ENCODE measurements at places on chromosomes 3 and 15.

GRCh38 chr3:116770815-116771450, 61.4 kb downstream of the TUSC7 start:
- peak; percentile 83 for DNase-seq

GRCh38 chr3:140277886-140278285, 342.9 kb downstream of the CLSTN2 start:
- DNase-seq = no peak

- DNase-seq = no peak
These were observed 616.0 kb upstream of the NAALADL2 start for GRCh38 chr3:174243171-174243570.

- DNase-seq = no peak
These were observed 65.2 kb upstream of the TNIK start for GRCh38 chr3:171525437-171525836.

- no peak for DNase-seq
These were observed 40.7 kb downstream of the SNRK start for GRCh38 chr3:43326891-43327581.

DNA sequence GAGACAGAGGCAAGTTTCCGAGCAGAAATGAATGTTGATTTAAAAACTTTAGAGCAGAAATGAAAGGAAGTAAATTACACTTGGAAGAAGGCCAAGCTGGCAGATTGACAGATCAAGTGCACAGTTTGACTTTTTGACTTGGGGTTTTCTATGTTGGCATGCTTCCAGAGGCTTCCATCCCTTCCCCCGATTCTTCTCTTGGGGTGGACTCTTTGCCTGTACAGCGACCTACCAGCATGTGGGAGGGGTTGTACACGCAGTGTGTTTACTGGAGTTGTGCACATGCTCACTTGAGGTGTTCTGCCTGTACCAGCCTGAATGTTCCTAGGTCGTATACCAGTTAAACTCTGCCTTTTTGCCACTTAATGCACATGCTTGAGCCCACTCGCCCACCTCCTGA, 701.5 kb upstream of the GBE1 start:
- no peak for DNase-seq

DNA sequence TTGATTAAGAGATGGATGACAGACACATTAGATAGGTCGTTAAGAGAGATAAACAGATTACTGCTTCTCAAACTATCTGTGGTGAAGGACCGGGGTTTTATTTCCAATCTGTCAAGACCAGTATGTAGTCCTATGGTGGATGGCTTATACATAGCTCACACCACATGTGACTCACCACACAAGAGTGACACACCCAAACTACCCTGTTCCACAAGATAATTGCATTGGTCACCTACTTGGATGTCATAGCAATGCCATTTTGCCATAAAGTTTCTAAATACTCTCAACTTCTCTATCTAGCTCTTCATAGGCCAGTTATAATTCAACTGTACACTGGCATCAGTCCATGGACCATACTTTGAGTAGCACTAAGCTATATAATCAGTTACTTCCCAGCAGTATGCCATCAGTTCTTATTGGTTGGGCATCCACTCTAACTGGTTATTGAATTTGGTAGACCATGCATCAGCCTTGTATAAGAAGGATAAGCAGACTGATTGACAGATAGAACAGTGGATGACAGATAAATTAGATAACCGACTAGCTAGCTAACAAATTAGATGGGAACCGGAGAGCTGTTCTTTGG, 11.6 kb downstream of the WWTR1 start:
- no peak for DNase-seq

Data from SHP77 (cell line).